ENCODE measurements at places on chromosomes 12 and 14.

DNA sequence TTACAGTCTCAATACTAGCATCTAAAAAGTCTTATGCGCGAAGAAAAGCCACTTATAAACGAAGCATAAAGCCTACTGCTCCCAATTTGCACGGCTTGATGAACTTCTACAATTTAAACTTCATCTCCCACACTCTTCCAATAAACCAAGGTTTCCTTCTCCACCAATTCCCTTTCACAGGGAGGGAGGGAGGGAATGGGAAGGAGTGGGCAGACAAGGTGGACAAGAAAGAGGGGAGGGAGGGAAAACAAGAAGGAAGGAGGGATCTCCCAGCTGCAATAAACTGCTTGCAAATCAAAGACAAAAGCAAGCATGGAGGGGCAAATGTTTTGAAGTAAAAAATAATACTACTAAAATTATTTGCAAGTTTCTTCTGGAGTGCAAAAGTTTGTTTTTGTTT lies 64.5 kb downstream of the MED13L start:
- DNase-seq: no peak

DNA sequence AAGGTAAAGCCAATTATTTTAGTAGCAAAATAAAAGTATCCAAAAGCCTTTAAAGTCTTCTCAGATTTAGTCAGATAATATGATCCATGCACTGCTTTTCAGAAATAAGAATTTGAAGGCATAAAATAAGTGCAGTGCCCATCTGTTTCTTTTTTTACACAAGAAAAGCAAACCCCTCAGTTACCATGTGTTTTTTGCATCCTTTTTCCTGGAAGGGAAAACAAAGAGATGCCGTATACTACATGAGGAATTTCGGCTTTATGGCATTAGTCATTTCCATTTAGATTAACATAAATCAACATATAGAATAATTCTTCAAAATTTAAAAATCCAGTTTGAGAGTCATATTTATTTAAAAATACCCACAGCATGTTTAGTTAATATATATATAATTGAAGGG lies 70.0 kb upstream of the GNPNAT1 start:
- no peak for DNase-seq

- DNase-seq: no peak
Measured at GRCh38 chr12:105343836-105344235, 13.3 kb downstream of the C12orf75 start.

DNA sequence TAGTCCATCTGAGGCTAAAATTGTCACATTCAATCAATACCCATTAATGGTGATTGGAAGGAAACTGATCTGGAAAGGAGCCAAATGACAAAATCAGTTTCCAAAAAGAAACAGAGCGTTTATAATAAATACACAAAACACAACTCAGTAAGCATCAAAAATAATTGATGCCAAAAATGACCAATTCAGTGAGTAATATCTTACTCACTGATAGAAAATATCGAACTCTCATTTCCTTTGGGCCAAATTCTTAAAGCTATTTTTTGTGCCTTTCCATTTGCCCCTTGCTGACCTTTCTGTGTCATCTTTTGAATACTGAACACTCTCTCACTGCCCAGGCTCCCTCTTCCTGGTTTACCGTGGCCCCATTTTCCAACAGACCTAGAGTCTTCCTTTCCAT lies 22.5 kb upstream of the ATP2B1 start:
- peak; percentile 67 for DNase-seq

GRCh38 chr14:77204459-77204771 lies 22.8 kb downstream of the TMEM63C start:
- DNase-seq: no peak

DNA sequence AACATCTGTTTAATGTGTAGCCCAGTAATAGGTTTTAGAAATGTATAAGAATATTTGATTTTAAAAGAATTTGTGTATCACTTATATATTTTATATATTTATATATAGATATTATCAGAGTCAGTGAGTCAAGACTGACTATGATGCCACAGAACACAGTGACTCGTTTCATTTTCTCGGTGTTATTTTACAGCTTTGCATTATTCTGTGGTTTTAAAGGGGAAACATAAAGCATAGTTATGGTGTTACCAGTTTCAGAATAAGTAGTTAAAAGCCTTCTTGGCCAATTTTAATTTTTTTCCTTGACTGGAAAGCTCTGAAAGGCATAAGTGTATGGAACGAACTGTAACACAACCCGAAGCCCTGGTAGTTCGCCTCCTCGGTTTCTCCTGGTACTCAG lies 91.0 kb downstream of the GRIP1 start:
- no peak for DNase-seq

DNA sequence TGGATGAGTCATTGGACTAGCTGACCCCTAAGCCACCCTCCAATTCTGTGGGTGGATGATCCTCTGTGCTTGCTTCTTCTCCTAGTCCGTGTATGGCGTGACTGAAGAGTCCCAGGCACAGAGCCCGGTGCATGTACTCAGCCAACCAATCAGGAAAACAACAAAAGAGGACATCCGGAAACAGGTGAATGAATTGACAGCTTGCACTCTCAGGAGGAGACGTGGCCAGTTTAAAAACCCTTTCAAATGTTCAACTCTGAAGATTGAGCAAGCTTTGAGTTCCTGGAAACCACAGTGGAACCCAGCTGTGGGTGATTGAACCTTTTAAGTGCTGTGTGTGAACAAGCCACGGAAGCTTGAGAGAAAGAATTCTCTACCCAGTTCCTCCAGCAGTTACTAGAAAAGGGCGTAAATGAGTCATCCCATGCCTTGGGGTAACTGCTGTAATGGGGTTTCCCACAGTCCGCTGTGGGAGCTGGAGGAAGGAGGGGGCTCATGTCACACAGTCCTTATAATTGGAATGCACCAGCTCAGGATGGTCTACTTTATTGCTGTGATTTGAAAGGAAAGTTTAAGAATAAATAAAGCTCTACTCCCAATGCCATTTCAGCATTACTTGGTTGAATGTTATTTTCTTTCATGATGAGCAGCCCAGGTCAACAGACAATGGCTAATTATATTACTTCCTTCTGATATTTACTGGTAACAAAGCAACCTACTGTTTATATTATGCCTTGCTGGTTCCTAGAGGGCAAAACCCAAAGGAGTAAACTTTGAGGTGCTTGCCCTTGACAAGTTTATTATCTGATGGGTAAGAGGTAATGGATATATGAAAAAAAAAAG lies 417.0 kb downstream of the DPF3 start:
- DNase-seq: peak; percentile 66

GRCh38 chr12:95736631-95737030 lies 53.9 kb downstream of the NTN4 start:
- peak; percentile 53 for DNase-seq

- DNase-seq: no peak
Measured at GRCh38 chr12:109497675-109498074, 20.2 kb downstream of the UBE3B start.

DNA sequence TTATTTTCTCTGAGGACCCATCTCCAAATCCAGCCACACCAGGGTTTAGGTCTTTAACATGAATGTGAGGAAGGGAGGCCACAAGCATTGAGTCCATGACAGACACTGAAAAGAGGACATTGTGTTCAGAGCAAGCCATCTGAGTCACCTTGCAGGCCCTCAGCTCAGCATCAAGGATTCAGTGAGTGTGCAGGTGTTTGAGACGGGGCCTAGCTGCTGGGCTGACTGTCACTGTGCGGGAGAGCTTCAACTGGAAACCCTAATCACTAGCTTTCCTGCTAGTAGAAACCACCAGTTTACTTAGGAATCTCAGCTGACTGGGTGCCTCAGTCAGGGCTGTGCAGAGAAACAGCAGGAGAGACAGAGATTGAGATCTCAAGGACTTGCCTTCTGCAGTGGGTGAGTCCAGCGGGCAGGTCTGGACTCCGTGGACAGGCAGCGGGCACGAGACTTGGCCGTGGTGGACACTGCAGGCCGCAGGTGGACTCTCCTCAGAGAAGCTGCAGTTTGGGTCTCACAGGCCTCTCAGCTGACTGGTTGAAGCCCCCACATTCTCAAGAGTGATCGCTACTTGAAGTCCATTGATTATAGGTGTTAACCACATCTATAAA lies 86.1 kb upstream of the DYNC1H1 start:
- no peak for DNase-seq

DNA sequence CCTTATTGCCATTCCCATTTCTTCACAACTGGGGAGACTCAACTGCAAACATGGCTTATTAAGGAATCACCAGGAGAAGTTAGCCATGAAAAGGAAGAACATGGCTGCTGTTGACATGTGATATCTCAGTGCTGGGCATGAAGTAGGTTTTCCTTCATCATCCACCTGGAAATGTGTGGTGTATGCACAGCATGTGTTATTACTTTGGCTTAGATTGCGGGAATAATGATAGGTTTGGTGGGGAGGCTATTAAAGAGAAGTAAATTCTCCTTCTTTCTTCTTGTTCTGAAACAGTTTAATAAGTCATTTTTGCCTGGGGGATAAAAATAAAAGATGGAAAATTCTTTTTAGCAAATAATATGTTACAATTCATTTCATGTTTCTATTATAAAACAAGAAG lies 23.7 kb upstream of the CLEC14A start:
- DNase-seq: no peak

GRCh38 chr14:103246070-103246469 lies 88.0 kb upstream of the EIF5 start:
- no peak for DNase-seq

DNA sequence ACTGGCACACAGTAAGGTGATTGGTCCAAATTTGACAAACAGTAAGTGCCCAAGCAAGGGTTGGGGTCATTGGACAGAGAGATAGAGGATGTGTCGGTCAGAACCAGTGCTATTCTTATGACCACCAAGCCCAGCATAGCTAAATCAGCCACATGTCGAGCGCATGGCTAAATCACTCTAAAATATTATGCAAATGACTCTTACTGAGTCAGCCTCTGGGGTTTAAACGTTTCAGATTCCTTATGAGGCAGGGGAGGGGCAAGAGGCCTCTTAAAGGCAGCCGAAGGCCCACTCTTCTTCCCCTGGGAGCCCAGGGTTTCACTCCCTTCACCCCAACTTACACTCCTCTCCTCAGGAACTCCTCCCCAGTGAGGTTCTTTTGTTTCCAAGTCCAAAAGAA lies 603 bp upstream of the ENDOU start:
- DNase-seq: peak; percentile 92

DNA sequence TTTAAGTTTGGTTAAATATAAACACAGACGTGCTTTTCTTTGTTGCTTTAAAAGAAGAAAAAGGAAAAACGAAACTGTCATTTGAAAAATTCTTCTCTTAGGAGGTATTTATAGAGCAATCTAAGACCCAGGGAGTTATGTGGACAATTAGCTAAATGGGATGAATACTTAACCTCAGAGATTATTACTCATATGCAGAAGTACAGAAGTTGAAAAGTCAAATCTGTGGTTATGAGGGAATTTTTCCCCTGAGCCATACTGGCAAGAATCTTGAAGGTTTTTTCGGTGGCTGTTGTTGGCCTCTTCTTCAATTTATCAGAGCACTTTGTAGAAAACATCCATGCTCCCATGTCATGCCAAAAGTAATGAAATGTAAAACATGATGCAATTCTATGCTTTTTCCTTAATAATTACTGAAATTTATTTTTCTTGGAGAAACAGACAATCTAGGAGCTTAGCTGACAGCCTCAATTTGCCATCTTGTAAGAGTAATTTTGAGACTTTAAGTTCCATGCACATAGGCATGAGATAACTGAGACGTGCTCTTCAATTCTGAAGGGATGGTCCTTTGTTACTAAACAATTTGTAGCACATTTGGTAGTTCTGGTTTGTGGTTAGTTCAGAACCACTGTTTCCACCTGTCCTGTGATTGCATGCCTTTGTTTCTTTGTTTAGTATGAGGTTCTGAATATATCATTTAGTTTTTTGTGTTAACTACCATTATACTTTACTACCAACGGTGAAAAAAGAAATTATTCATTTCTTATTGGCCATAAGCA lies 126.6 kb downstream of the BCAT1 start:
- peak; percentile 76 for DNase-seq

Measured in GM23248 (cell line).